ENCODE measurements at places on chromosomes 1 and 21. TPM values are rescaled to one million over a fixed set of nuclear protein-coding genes. Genes with fewer than 3 reads are reported as not detected.
A peak's percentile ranks its signal among the peaks of the same experiment; 100 is the strongest.

GRCh38 chr1:24864370-24864777 is 65.7 kb downstream of the RUNX3 start:
- no peak for DNase-seq

DNA sequence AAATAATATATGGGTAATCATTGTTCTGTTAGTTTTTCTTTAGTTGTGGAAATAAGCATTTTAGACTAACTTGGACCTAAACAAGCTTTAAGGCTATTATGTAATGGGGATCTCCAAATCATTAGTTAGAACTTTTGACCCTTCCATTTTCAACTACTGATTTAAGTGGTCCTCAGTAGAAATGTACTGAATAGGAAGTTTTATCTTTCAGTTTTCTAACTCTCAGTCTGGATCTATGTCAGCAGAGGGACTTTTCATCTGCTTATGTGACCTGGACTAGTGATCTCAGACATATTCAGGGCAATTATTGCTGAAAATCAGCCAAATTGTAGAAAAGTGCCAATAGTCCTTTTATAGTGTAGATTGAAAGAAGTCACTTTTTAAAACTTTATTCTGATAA is 56.0 kb downstream of the SASS6 start:
- no peak for DNase-seq

DNA sequence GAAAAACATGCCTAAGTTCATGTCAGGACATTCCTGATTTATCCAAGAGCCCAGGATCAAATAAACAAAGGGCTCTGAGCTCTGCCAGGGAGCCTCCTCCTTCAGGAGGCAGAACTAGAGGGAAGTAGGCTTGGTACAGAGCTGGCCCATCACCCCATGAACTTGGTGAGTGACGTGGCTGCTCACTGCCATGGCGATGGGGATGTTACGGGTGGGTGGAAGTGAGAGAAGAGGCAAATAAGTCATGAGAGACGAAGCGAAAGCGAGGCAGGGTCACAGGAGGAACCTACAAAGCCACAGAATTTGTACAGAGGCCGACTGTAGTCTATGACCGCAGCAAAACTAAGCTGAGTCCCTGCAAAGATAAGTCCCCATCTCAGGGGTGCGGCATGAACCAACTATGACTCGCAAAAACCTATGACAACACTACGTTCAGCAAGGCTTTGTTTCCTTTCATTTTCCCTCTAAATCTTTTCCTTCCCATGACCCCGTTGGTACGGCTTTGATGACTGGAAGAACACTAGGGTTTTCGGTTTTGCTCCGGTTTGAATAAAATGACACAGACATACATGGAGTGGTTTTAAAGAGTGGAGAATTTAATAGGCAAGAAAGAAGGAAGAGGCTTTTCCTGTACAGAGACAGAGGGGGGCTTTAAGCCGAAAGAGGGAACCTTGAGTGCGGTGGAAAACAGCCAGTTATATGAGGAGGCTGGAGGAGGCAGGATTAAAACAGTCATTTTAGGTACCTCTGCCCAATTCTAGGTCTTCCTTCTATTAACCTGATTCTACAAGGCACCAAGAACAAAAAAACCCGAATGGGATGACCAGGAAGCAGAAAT is 74.1 kb downstream of the CD46 start:
- no peak for DNase-seq

GRCh38 chr1:215584389-215584788 is 17.3 kb downstream of the KCTD3 start:
- DNase-seq = no peak

DNA sequence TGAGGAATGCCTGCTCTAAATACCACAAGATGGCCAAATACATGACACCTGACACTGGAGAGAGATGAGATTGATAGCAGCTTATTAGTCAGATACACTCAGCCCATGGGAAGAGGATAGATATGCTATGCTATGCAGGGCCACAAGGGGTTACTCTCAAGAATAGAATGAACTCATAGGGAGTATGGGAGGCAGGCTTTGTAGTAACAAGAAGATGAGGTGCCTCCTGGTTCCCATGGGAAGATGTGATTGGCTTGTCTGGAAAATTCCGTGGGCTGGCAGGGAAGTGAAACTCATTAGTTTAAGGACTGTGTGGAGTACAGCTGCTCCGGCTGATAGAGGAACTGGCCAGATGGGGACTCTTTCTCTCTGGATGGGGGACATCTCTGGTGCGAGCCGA is 16.5 kb downstream of the CCDC30 start:
- DNase-seq = peak; percentile 25

GRCh38 chr1:1433804-1434130 is 1.7 kb upstream of the VWA1 start:
- peak; percentile 80 for DNase-seq

DNA sequence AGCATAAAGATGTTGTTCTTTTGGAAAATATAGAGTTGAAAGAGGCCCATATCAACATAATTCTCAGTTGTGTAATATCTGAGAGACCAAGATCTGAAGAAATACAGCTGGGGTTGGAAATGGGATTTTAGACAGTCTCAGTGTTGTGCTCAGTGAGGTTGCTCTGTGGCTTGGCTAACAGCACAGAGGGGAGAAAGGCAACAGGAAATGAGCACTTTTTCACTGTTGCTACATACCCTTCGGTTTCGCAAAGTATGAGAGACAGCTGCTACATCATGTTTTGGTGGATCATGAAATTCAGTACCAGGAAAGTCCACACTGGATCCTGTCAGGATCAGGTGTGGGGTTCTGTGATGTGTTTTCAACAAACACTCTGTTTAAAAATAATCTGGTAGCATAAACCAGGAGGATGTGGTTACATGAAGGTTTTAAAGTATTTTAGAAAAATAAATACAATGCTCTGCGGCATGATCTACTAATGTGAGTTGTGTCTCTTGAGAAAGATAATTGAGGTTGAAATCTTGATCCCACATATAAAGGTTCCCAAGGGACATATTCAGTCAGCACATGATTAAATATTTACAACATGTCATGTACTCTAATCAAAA is 7.0 kb upstream of the GPR88 start:
- DNase-seq = peak; percentile 45

- DNase-seq = peak; percentile 71
These were observed 94.8 kb upstream of the DISP3 start for GRCh38 chr1:11384170-11384554.

DNA sequence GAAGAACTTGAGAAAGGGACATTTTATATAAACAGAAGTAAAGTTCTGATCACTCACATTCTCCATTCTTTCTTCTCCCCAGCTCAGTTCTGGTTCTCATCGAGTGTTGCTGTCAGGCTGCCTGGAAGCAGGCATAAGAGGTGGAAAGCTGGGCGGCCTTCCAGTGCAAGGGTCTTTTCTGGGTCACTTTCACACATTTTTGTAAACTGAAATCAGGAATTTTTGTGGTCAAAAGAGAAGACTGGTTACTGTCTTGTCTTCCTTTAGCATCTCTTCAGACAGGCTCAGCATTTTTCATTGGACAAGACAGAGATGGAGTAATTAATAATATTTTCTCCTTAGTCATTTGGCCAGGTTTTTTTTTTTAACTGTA is 93.7 kb downstream of the CTH start:
- no peak for DNase-seq

GRCh38 chr1:244664353-244664752 is 11.4 kb downstream of the DESI2 start:
- no peak for DNase-seq

- no peak for DNase-seq
These were observed 2.3 kb downstream of the FAAP20 start for GRCh38 chr1:2192031-2192995.

DNA sequence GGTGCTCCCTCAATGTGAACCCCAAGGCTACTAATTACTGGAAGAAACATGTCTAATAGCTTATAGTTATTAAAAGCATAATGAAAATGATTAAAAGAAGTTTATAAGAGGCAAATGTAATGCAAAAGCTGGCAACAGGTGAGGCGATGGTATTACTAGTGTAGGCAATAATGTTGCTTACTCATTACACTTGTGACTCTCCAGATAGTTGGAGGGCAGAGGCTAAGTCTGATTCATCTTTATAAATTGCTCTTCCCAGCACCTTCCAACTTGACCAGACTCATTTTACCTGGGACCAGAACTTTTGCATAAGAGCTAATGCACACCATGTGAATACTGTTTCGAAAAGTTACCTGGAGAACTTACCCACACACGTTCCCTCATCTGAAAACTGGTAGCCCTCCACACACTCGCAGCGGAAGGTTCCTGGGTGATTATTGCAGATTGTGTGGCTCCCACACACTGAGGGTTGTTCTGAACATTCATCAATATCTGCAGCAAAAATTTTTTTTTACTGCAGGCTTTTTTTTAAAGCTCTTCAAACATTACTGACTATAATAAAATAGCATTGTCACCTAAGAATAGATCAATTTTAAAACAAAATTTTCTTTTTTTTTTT is 48.0 kb downstream of the NID1 start:
- DNase-seq = no peak

DNA sequence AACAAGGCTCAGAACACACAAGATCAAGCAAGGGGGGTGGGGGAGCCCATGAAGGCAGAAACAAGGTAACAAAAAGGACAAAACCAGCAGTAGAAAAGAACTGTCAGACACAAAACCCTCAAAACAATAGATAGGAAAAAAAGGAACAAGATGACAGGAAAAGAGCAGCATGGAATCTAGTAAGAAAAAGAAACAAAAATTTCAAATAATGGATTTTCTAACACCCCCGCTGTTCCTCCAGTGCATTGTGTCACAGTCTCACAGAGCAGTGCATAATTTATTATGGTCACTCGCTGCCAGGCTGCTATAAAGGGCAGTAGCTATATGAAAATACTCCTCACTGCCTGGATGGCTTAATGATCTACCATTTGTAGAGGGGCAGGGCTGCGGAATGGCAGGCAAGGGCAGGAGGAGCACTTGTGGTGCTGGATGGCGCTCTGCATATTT is 567.9 kb downstream of the DPYD start:
- DNase-seq = no peak

GRCh38 chr1:53069663-53070327 is 7.8 kb downstream of the PODN start:
- no peak for DNase-seq

- no peak for DNase-seq
These were observed 648.9 kb downstream of the SMYD3 start for GRCh38 chr1:245858022-245858721.

GRCh38 chr1:247390116-247390791 is 25.7 kb upstream of the NLRP3 start:
- peak; percentile 69 for DNase-seq

- DNase-seq = no peak
These were observed 124.3 kb upstream of the GADD45A start for GRCh38 chr1:67560580-67561255.

DNA sequence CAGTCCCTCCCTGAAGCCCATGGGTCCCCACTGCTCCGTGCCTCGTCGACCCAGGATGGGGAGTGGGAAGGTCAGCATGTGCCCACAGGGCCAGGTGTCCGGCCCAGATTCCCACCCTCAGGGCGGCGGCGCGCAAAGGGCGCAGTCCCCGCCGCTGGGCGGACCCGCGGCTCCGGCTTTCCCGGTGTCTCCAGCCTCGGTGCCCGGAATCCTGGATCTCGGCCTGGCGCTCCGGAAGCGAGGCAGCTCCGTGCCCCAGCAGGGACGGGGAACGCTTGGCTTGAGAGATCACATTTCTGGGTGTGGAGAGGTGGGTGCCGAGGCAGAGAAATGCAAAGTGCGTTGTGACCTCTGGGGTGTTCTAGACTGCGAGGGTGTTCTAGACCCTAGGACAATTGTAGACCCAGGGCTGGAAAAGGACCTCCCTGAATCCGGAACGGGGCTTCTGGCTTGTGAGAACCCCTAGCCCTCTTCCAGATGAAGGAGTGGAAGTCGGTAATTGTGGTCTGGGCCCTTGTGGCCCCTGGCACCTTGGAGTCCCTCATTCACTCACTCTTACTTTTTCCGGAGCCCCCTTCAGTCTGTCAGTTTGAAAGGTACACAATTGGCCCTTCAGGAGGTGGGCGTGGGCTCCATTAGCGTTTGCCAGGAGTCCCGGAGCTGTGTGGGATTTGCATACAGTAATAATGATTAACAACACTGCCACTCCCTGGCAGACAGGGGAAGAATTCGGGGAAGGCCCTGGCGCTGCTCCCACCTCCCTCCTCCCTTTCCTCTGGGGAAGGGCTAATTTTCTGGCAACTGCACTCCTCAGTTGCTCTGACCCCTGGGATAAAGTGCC is 1.6 kb upstream of the KCND3 start:
- peak; percentile 83 for DNase-seq

DNA sequence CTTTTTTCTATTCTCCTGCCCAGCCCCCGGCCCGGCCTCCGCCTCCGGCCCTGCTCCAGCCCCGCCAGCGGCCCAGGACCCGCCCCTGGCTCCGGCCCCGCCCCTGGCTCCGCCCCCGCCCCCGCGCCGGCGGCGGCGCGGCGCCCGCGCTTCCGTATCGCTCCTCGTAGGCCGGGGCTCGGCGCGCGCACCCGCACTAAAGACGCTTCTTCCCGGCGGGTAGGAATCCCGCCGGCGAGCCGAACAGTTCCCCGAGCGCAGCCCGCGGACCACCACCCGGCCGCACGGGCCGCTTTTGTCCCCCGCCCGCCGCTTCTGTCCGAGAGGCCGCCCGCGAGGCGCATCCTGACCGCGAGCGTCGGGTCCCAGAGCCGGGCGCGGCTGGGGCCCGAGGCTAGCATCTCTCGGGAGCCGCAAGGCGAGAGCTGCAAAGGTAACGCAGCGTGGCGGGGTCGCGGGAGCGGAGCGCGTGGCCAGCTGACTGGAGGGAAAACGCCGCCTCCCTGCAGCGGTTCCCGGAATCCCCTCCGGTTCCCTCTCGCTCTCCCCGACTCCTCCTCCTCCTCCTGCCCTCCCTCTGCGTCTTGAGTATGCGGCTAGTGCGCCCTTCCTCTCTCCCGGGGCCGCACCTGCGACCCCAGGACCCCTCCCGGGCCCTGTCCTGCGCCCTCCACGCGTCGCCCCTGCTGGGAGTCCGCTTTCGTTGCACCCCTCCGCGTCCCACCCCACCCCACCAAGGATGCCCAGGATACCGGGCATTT is at the start of gene IFNAR2:
Gene IFNAR2, plus strand, starts transcription at position 155 of the 761 bp plus-strand sequence. CDS start 11,985 bp downstream, outside the sequence.
- peak; percentile 80 for DNase-seq

- no peak for DNase-seq
These were observed 12.7 kb downstream of the PADI1 start for GRCh38 chr1:17217607-17218006.

- DNase-seq = no peak
These were observed 134.7 kb downstream of the TGFBR3 start for GRCh38 chr1:91751275-91751674.

GRCh38 chr1:1033009-1033587 is 13.2 kb downstream of the AGRN start:
- DNase-seq = peak; percentile 67

DNA sequence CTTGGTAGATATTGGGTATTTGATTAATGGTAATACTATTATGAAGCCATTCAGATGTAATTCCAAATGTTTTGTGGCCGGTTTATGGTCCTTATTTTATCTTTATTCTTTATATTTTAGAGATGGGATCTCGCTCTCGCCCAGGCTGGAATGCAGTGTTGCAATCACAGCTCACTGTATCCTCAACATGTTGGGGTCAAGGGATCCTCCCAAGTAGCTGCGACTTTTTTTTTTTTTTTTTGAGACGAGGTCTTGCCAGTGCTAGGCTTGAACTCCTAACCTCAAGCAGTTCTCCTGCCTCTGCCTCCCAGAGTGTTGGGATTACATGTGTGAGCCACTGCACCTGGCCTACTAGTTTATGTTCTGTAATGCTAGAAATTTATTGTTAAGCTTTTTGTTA is 4.7 kb downstream of the DDI2 start:
- no peak for DNase-seq

Gene GUCA2A
- not detected for total RNA-seq

Gene EFNA1
- total RNA-seq = 24.6 TPM

Gene CD247
- 0.63 TPM for total RNA-seq

Gene GNB1
- total RNA-seq = 50.1 TPM

Gene UHMK1
- total RNA-seq = 94.6 TPM

Gene OLFML3
- 2.3 TPM for total RNA-seq

Gene ARHGEF2
- 66.0 TPM for total RNA-seq

Gene LRRC38
- total RNA-seq = not detected
